ENCODE measurements at places on chromosomes 1 and 21. TPM values are rescaled to one million over a fixed set of nuclear protein-coding genes. Genes with fewer than 3 reads are reported as not detected.

The C1orf116 gene
- total RNA-seq: not detected

GRCh38 chr1:53315046-53315445, 12.8 kb downstream of the LRP8 start:
- DNase-seq: no peak

DNA sequence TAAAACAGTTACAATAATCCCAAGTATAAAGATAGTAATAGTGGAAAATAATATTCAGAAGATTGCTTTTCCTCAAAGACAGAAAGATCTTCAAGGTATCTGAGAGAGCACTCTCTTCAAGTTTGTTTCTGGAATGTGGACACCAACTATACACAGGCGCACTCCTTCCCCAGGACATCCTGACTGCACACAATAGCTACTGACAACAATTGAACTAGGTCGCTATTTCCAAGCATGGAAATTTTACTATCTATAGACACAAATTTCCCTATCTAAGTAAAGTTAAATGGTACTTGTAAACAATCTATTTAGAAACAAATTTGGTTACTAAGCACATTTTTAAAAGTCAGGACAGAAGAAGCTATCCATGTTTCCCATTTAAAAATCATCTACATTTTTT, 19.1 kb downstream of the ARHGAP29 start:
- no peak for DNase-seq

DNA sequence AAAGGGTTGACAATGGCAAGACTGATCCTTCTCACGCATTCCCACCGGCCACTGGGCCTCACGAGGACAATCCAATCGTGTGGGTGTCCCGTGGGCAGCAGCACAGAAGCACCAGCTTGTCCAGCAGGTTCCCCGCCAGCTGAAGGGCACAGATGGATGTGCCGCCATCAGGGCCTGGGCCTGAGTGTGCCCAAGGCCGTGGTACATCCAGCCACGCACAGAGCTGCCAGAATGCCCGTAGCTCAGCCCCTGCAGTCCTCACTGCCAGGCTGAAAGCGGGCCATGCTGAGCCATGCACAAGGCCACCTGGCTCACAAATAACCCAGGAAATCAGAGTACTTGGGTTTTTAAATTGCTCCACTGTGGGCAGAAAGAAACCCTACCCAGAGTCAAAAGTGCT, 7.0 kb downstream of the NPHP4 start:
- DNase-seq: no peak

GRCh38 chr21:10425856-10426255, 95.5 kb upstream of the TPTE start:
- DNase-seq: no peak

GRCh38 chr1:14755518-14756252, 157.2 kb downstream of the KAZN start:
- no peak for DNase-seq

The NTMT2 gene
- not detected for total RNA-seq

The SPATC1L gene
- total RNA-seq: 18.4 TPM

DNA sequence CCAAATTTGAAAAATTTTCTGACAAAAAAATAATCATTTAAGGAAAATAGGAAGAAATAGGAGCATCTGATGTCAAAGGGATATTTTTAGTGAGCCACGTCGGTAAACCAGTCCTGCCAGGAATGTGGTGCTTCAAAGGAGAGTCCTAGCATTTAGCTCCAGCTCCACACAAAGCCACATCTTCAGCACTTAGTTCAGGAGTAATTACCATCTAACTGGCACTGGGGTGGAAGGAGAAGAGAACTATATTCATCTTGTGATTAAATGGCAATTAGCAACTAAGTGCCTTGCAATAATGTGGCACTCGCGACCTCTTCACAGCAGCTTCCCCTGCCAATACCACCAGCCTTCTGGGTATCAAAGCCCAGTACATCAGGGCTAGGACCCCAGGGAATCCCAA, 409.1 kb downstream of the SETD4 start:
- no peak for DNase-seq

GRCh38 chr1:29342351-29342750, 106.0 kb downstream of the PTPRU start:
- no peak for DNase-seq

DNA sequence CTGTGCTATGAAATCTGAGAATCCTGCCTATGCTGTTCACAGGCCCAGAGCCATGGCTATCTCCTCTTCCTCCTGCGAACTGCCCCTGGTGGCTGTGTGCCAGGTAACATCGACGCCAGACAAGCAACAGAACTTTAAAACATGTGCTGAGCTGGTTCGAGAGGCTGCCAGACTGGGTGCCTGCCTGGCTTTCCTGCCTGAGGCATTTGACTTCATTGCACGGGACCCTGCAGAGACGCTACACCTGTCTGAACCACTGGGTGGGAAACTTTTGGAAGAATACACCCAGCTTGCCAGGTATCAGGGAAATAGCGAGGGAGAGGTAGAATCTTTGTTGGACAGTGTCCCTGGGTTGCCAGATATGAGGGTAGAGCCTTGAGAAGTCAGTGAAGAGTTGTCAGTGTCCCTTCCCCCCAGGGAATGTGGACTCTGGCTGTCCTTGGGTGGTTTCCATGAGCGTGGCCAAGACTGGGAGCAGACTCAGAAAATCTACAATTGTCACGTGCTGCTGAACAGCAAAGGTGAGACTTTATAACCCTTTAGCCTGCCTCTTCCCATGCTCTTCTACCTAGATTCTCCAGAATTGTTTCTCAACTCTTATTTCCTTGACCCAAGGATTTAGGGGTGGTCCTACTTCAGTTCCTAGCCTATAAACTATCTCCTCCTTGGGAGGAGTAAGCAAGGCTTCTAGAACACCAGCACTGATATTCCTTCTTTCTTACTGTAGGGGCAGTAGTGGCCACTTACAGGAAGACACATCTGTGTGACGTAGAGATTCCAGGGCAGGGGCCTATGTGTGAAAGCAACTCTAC, 1.4 kb downstream of the NIT1 start:
- DNase-seq: peak; percentile 49

The RPE65 gene
- not detected for total RNA-seq

DNA sequence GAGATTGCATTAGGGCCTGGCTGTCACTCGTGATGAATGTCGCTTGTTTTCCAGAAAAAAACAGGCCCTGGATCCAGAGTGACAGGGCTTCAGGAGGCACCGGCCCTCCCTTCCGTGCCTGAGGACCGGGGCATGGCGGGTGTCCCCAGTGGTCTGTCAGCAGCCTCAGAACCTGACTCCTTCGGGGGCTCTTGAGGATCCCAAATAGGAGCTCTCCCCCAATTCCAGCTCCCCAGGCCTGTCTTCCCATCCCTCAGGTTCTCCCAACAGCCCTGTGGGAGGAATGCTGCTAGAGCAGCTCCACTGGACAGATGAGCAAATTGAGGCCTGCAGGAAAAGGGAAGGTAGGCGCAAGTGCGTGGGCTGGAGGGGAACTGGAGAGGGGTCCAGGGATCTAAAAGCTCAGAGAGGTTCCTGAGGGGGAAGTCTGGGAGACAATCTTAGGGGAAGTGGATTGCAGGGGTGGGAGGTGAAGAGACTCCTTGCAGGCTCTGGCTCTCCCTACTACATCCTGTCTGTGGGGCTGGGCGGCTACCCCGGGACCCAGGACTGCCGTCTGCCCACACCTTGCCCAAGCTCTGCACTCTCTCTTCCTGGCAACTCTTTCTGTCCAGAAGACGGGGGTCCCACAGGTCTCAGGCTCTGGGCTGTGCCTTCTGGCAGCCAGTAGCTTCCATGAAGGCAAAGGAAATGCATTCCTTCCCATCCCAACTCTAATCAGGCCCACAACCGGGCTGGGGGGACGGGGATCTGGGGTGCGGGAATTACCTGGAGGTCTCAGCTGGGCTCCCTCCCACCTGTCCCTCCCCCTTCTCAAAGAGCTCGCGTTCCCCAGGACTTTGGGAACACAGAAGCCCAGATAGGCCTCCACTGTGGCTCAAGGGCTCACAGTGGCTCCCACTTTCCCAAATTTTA, 105.7 kb upstream of the CASZ1 start:
- no peak for DNase-seq

GRCh38 chr1:110239441-110240430, 29.6 kb downstream of the KCNC4 start:
- peak; percentile 23 for DNase-seq

The MMEL1 gene
- total RNA-seq: not detected

The GUCA2A gene
- not detected for total RNA-seq

The MRTO4 gene
- total RNA-seq: 61.5 TPM

The ADORA3 gene
- not detected for total RNA-seq

- no peak for DNase-seq
Measured at GRCh38 chr1:173127369-173128307, 76.9 kb upstream of the TNFSF18 start.

The LCE6A gene
- not detected for total RNA-seq

The GPA33 gene
- total RNA-seq: not detected

DNA sequence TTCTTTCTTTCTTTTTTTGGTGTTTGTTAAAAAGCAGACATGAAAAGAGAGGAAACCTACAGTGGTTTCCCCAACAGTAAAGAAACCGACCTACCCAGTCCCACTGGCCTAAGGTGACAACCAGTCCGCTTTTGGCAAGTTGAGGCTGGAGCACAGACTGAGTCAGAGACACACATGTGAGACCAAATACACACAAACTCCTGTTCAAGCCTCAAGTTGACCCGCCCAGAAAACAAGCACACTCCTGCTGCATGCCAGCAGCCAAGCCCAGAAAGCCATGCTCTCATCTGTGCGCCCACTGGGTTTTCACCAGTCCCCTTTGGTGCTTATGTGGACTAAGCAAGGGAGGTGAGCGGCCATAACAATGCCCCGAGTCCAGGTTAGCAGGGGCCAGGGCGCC, 64.6 kb upstream of the GPR153 start:
- DNase-seq: no peak

The LIPI gene
- total RNA-seq: not detected

The KIFAP3 gene
- 19.6 TPM for total RNA-seq

DNA sequence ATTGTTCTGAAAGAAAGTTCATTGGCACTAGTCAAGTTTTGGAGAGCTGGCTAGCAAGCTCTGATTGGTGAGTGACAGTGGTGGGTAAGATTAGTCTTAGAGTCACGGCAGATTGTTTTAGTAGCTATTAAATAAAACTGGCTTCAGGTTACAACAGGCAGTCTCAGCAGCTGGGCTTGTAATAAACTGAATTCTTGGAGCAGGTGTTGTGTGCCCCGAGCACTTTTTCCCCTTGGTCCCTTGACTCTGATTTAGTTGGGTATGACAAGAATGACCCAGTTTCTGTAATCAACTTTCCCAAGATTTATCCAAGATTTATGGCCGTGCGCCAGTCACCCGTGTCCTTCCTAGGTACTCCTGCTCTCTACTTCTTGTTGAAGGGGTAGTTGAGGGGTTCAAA, 40.2 kb downstream of the TBCE start:
- no peak for DNase-seq

- peak; percentile 26 for DNase-seq
Measured at GRCh38 chr1:16243215-16243610, 6.2 kb upstream of the CPLANE2 start.

DNA sequence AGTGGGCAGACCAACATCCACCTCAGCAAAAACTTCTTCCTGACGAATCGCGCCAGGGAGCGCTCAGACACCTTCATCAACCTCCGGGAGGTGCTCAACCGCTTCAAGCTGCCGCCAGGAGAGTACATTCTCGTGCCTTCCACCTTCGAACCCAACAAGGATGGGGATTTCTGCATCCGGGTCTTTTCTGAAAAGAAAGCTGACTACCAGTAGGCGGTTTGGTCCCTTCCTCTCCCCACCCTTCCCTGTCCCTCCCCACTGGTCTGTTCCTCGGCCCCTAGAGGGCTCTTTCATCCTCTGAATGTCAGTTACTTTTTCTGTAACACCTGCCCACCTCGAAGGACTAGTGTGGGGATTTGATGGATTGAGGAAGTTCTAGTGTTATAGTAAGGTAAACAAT, 46.9 kb downstream of the CAPN2 start:
- no peak for DNase-seq

DNA sequence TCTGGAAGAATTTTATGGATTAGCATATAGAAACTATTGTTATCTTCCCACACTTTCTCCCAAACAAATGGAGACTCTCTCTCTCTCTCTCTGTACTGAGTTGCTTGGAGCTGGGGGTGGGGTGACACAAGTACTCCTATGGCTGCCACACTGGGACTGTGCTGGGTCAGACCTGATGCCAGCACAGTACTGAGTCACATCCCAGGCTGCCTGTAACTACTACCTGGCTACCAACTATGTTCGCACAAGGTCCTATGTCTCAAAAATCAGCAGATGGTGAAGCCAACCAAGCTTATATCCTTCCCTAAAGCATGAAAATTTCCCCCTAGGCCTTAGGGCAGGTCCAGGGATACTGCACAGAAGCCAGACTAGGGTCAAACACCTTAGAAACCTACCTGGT, 66.6 kb downstream of the FAF1 start:
- DNase-seq: no peak

The TENT5C gene
- total RNA-seq: not detected

The IFNAR2 gene
- total RNA-seq: 3.7 TPM

The CNIH4 gene
- 56.4 TPM for total RNA-seq

- DNase-seq: peak; percentile 27
Measured at GRCh38 chr1:15848143-15848928, 829 bp downstream of the SPEN start.

DNA sequence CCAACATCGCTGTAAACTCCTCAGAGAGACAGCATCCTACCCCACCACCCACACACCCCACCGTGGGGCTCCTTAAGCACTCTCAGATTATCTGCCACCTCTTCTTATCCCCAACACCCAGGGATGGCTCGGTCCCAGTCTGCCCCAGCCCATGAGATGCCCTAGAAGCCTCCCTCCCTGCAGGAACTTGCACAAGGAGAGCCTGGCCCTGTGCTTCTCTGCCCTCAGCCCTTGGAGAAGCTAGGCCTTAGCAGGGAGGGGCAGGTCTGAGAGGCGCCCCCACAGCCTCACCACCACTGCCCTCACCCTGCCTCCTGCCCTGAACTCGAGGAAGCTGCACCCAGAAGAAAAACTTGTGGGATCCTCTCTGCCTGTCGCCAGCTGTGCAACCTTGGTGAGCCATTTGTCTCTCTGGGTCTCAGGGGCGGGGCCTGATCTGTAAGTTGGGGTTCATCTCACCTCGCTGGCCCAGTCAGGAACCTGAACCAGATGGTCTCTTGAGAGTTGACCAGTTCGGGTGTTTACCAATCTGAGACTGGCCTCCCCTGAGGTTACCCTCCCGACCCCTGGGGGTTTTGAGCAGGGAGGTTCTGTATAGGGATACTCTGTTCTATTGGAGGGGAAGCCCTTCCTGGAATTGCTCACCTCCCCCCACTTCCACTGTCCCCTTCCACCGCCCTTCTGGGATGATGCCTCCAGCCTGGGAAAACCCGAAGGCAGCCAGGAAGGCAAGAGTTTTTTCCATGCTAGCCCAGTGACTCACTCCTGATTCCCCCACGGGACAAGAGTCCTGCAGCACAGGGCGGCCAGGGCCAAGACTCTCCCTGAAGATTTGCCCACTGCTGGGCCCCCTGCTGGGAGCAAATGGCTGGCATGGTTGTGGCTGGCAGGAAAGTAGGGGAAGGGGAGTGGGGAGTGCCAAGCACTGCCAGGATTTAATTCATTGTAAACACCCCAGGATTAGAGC, at the start of gene S100A3:
S100A3 (minus strand) TSS at position 537 of the 967 bp plus-strand sequence. CDS start 773 bp downstream, outside the sequence.
- DNase-seq: peak; percentile 97

GRCh38 chr1:216064643-216065042, 358.6 kb downstream of the USH2A start:
- no peak for DNase-seq

DNA sequence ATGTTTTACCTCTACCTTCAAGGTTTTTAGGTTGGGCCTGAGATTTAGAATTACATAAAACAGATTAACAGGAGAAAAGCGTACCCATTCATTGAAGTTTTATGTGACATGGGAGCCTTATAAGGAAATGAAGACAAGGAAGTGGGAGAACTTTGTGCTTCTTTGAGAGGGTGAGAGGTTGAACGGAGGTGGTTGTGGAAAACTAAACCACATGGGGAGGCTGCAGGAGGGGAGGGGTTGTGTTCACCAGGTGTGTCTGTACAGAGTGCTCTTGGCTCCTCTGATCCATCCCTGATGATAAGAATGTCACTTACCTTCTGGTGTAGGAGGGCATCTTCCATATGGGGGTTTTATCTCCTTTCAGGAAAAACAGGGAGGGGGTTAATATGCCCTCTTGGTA, 2.7 kb downstream of the SLX9 start:
- no peak for DNase-seq
